ENCODE measurements at places on chromosomes 2 and 18.
A peak's percentile ranks its signal among the peaks of the same experiment; 100 is the strongest.

DNA sequence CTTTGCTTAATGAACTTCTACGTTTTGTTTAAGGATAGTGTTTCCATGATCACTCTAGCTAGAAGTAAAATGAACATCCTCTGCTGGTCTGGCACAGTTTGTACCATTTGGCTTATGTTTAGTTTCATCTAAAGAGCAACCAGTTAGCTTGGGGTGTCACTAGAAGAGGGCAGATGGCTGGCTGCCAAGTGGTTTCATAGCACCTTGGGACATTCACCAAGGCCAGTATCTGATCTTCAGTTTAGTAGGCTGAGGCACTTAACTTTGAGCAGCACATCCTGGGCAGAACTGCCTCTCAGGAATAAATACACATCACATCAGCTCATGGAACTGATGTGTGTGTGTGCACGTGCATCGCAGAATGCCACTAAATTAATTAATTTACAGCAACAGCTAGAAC, 68.4 kb downstream of the NXPH2 start:
- DNase-seq = no peak

DNA sequence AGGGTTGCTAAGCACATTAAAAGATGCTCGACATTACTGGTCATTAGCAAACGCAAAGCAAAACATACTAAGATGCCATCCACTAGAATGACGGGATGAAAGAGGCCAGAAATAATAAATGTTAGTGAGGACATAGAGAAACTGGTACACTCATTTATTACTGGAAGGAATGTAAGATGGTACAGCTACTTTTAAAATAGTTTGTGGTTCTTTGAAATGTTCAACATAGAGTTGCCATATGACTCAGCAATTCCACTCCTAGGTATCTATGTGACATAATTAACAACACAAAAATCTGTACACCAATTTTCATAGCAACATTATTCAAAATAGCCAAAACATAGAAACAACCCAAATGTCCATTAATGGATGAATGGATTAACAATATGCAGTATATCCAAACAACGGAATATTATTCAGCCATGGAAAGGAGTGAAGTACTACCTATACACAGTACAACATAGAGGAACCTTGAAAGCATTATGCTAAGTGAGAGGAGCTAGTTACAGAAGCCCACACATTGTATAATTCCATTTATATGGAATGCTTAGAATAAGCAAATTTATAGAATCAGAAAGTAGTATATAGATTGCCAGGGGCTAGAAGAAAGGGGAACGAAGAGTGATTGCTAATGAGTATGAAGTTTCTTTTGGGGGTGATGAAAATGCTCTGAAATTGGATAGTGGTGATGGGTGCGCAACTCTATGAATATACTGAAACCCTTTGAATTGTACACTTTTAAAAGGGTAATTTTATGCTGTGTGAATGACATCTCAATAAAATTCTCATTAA, 61.9 kb upstream of the IL1R1 start:
- no peak for DNase-seq

DNA sequence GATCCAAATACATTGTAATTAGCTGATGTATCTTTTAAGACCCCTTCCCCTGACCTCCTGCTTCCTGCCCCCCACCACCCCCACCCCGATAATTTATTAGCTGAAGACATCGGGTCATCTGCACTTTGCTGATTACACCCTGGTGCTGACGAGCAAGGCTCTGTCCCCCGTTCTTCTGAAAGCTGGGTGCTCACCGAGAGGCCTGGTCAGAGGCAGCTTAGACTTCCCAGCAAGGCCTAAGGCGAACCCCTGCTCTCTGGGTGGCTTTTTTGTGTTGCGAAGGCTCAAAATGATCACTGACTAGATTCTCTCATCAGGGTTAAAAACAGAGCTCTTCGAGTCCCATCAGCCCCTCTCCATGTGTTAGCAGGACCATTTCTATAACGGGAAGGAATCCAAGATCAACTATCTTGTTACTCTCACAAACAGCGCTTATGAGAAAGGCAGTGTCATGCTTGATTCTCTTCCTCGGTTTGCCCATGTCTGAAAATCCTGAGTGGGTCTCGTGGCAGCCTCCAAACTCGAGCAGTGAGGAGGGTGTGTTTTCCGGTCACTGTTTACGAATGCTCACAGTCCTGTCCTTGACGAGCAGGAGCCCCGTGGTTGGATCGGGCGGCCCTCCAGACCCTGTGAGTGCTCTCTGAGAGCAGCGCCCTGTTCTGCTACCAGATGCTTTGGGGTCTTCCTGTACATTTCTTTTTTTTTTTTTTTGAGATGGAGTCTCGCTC, 201.6 kb downstream of the HDAC4 start:
- no peak for DNase-seq

DNA sequence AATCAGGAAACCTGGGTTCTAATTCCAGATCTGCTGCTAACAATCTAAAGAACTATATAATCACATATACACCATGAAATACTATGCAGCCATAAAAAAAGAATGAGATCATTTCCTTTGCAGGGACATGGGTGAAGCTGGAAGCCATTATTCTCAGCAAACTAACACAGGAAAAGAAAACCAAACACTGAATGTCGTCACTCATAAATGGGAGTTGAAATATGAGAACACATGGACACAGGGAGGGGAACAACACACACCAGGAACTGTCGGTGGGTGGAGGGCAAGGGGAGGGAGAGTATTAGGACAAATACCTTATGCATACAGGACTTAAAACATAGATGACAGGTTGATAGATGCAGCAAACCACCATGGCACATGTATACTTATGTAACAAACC, 33.2 kb downstream of the CDH2 start:
- no peak for DNase-seq

- peak; percentile 3 for DNase-seq
Observed at GRCh38 chr2:228181098-228182019, at the start of gene SPHKAP. Gene SPHKAP (minus strand): TSS chr2:228181687. CDS start chr2:228181598, 89 bp downstream.

- DNase-seq = no peak
Observed at GRCh38 chr2:104465981-104466380, 387.9 kb upstream of the POU3F3 start.

- no peak for DNase-seq
Observed at GRCh38 chr2:72033636-72034035, 114.0 kb downstream of the CYP26B1 start.

GRCh38 chr2:229884775-229885699, 36.8 kb downstream of the TRIP12 start:
- DNase-seq = no peak

DNA sequence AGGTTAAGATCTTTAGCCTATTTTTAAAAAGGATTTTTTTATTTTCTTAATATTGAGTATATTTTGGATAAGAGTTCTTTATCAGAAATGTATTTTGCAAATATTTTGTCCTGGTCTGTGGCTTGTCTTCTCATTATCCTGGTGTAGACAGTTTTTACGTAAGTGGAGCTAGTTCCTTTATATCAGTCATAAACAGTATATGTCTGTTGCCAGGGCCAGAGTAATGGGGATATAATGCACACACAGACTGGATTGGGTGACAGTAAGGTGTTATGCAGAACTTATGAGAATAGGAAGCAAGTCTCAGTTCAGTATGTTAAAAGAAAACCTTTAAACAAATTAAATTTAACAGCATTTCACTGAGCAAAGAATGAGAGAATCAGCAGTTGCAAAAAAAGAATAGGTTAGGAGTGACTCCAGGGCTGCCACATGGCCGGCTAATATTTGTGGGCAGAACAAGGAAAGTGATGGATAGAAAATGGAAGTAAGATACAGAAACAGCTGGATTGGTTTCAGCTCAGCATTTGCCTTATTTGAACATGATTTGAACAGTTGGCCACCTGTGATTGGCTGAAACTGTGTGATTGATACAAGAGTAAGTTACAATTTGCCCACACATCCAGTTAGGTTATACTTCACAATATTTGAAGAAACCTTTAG, 61.1 kb upstream of the ZNG1B start:
- no peak for DNase-seq

GRCh38 chr2:160087854-160088745, 25.7 kb upstream of the PLA2R1 start:
- peak; percentile 23 for DNase-seq

DNA sequence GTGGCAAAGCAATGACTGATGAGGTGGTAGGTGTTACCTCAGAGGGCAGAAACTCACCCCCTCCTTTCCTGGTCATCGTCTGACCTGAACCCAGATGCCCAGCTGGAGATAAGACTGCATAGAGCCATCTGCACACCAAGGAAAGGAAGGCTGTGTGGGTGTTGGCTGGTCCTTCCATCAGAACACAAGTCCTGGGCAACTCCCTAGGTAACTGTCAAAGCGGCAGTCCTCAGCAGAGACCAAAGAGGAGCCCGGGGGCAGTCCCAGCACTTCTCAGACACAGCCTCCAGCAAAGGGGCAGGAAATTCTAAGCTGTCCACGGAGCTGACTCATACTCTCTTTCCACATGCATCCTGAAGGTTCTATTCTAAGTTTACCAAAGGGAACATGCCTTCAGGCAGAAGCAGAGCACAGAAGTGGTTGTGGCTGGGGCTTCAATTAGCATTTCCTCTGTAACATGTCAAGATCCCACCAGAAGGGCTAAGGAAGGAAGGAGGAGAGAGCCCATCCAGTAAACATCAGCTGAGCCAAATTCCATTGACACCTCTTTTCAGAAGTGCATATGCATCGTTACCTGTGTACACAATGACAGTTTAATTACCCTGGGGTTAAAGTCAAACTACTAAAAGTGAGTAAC, 54.7 kb downstream of the SPRED2 start:
- peak; percentile 59 for DNase-seq

DNA sequence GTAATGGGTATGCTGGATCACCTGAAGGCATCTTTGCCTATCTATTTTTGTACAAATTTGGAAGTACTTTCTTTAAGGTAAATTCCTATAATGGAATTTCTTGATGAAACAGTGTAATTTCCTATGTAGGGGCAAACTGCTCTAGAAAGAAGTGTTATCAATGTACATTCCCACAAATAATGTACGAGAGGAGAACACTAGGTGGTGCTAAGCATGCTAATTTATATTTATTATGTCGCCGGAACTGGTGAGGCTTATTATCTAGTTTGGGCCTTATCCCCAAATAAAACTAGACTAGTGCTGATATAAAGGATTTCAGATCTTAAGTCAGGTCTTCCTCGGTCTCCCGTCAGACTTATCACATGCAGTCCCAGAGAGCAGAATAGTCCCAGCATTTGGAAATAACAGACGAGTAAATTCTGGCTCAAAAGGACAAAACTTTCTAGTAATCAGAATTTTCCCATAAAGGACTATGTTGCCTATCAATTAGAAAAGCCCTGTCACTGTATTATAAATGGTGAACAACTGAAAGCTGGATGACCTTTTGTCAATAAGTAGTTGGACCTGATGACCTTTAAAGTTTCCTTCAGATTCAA, 86.9 kb upstream of the RBBP8 start:
- DNase-seq = no peak

- DNase-seq = no peak
Observed at GRCh38 chr18:50654658-50655550, 95.0 kb downstream of the MAPK4 start.

- no peak for DNase-seq
Observed at GRCh38 chr2:135849087-135849486, 12.1 kb upstream of the LCT start.

GRCh38 chr2:239605976-239606375, 205.2 kb upstream of the HDAC4 start:
- no peak for DNase-seq

GRCh38 chr2:188785061-188785460, 189.1 kb upstream of the COL3A1 start:
- no peak for DNase-seq

DNA sequence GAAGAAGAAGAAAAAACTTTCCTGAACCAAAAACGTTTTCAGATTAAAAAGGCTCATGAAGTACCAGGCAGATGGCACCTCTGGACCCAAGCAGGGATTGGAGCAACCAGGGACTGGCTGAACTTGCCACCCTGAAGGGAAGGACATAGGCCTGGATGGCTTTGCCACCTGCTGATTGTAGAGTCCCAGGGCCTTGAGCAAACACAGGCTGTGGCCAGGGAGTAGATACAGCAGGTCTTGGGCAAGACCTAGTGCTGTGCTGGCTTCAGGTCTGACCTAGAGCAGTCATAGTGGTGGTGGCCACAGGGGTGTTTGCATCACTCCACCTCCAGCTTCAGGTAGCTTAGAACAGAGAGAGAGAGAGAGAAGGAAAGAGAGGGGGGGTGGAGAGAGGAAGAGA, 231.5 kb upstream of the FBXO11 start:
- DNase-seq = no peak

DNA sequence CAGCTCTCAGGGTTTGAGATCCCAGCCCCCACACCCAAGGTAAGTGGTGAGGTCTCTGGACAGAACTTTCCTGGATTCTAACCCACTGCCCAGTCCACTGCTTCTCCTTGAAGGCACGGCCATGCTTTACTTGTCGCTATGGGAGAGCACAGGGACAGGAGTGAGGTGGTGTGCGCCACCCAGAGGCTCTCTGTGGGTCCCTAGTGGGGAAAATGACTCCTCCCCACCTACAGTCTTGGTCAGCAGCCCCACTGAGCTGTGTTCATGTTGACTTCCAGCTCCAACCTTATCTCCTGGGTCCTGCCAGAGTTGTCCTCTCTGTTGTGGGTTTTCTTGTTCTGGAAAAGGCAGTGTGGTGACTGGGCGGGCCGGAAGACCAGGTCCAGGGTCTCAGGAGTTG, 11.1 kb downstream of the TET3 start:
- DNase-seq = no peak

GRCh38 chr2:71464389-71464788, 11.0 kb downstream of the DYSF start:
- no peak for DNase-seq

DNA sequence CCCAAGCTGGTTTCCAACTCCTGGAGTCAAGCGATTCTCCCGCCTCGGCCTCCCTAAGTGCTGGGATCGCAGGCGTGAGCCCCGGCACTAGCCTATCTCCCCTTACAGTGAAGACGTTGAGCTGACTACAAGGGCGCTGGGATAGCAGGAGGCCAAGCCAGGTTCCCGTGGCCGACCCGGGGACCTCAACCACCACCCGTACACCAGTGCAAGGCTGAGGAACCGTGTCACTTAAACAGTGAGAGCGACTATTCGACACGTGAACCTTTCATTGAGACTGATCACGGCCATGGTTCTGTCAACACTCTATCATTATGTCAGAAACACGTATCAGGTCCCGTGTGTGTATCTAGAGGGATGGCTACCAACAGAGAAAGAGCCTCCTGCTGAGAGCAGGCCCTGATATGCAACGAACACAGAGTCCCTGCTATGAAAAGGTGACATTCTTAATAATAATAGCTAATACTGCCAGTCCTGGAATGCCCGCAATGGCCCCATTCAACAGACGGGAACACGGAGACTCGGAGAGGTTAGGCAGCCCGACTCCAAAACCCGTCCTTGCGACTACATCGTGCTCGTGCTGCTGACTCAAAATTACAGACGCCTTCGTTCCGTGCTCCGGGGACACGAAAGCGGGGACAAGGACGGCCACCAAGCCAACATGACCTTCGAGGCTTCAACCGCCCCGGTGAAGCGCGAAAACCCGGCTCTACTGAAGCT, 833 bp downstream of the AFG3L2 start:
- DNase-seq = no peak

GRCh38 chr2:63052411-63053080, 1.9 kb downstream of the OTX1 start:
- DNase-seq = no peak

GRCh38 chr2:65527451-65528240, 95.2 kb upstream of the SPRED2 start:
- no peak for DNase-seq
